ENCODE measurements at places on chromosomes 5 and 9.

- no peak for DNase-seq
These were observed 4.6 kb downstream of the SNCAIP start for GRCh38 chr5:122316656-122317055.

DNA sequence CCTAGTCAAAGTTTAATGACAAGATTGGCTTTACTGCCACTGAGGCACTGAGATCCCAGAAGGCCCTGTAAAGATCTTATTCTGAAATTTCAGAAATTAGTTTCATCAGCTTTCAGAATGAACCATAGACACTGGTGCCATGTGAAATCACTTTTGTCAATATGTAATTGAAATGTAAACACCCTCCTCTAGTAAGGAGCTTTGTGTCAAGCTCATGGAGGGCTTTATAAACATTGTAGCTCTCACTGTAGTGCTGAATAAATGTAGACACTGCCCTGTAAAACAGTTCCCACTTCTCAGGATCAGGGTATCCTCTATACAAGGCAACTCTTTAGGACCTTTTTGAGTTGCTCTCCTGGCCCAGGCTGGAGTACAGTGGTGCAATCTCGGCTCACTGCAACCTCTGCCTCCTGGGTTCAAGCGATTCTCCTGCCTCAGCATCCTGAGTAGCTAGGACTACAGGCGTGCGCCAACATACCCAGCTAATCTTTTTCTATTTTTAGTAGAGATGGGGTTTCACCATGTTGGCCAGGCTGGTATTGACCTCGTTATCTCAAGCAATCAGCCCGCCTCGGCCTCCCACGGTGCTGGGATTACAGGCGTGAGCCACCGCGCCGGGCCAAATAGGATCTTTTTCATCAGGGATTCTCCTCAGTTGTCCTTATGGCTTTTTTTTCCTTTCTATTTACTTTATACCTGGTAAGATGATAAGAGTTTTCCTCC is 1823.9 kb upstream of the CDH9 start:
- peak; percentile 88 for DNase-seq

DNA sequence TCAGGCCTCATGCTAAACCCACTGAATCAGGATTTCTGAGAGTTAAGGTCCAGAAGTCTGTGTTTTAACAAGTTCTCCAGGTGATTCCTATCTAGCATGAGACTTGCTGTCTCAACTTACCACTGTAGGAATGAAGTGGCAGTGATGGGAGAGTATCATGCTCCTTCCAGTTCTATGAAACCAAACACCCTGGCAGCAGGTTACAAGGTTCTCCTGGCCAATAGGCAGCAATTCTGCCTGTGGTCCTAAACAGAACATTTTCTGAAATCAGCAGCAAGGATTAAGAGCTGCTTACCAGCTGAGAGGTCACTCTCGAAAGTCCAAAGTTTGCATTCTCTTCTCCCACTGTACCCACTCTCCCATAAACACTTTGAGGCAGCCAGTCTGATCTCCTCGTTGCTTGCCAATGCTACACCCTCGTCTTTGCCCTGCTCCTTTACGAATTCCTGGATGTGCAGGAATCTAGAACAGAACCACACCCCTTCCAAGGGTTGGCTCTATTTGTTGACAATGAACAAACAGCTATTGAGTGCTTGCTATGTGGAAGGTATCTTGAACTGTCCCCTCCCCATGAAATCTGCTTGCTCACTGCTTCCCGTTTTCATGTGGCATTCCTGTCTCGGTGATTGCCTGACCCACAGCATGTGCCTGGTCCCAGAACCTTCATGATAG is 100.5 kb downstream of the TMEM174 start:
- peak; percentile 16 for DNase-seq

GRCh38 chr9:111874500-111874899 is 22.1 kb upstream of the UGCG start:
- DNase-seq = no peak

DNA sequence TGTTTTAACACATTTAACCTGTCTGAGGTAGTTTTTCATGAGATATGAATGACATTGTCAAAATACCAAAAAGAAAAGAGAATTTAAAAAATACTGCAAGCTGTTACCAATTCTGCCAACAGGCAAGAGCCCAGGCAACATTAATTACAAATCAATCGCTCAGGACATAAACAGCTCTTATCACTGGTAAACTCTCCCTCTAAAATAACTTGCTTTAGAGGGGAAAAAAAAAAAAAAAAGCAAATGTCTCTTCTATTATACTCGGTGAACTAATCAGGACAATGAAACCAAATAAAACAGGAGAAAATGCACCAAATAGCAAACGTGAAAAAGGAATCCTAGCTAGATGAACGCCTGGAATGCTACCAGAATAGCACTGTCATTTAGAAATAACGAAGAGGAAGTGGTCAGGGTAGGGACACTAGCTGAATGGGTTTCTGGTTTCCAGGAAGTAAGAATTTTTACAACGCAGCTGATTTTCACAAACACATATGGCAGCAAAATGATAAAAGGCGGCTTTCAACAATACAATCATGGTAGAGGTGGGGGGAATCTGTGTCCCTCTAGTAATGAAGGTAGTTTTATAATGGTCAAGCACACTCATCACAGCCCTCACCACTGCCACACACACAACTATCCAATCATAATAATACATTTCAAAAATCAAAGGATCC is 94.9 kb downstream of the DENND1A start:
- DNase-seq = no peak

DNA sequence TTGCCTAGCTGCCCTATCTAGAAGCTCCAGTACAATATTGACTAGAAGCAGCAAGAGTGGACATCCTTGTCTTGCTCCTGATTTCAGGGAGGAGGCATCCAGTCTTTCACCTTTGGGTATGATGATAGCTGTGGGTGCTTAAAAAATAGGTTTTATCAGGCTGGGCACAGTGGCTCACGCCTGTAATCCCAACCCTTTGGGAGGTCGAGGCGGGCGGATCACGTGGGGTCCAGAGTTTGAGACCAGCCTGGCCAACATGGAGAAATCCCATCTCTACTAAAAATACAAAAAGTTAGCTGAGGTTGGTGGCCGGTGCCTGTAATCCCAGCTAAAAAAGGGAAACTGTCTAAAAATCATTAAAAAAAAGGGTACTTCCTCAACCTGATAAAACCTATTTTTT is 2.0 kb upstream of the CAMSAP1 start:
- no peak for DNase-seq

DNA sequence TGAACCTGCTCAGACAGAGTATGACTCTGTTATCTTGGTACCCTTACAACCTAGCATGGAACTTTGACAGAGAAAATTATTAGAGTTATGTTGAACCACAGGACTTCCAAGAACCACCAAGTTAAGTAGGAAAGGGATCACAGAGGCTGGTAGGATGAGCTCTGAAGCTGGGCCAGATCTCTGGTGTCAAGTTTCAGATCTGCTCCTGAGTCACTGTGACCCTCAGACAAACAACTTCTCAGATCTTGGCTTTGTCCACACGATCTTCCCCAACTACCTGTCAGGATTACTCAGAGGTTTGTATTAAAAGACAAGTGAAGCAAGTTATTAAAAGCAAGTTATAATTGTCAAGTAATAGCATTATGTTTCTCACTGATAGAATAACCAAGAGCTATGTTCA is 189.0 kb downstream of the SEC61B start:
- DNase-seq = no peak

GRCh38 chr5:110809006-110809405 is 70.2 kb downstream of the SLC25A46 start:
- DNase-seq = no peak

DNA sequence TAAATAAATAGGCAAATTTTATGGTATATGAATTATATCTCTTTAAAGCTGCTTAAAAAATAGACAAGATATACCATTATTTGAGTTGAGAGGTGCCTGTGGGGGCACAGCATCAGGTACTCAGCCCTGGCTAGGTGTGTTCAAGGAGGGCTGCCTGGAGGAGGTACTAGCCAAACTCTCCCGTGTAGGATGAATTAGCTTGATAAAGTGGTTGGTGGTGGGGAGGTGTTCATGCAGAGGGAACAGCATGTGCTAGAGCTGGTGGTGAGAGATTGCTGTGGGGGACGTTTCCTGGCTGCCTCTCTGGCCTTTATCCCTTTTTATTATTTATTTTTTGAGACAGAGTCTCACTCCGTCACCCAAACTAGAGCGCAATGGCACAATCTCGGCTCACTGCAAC is 23.2 kb upstream of the NCS1 start:
- no peak for DNase-seq

DNA sequence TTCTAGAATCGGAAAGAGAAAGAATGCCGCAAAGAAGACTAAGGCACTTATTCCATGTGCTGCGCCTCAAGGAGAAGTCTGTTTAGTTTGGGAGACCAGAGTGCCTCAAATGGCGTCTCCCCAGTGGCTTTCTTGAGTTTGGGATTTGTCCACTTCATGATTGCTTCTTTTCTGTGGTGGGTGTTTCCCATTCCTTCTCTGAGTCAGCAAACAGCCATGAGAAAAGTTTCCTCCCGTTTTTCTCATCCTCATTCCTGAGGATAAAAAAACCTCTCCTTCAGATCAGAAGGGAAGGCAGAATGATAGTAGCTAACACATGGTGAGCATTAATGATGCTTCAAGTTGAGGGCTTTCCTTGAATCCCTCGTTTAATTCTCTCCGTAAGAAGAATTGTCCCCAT is 275.9 kb upstream of the WWC1 start:
- DNase-seq = no peak

GRCh38 chr5:151611127-151611775 is 20.1 kb upstream of the FAT2 start:
- no peak for DNase-seq

DNA sequence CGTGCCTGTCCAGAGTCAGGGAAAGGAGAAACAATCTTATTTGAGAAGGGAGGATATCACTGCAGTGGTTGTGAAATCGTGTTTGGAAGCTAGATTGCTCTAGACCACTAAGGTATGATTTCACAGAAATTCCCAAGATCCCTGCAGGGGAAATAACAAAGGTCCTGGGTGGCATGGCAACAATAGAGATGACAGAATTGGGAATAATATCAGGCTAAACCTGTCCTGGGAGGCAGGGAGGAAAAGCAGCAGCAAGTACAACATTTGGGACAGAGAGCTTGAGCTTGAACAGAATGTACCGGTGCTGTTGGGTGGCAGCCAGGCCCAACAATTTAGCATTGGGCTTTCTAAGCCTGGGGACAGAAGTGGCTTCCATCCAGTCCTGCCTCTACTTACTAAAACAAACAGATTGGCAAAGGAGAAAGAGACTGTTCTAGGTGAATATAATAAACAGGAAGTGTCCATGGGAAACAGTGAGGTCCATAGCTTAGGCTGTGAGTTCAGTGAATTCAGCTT is 17.0 kb upstream of the ARHGAP26 start:
- no peak for DNase-seq

DNA sequence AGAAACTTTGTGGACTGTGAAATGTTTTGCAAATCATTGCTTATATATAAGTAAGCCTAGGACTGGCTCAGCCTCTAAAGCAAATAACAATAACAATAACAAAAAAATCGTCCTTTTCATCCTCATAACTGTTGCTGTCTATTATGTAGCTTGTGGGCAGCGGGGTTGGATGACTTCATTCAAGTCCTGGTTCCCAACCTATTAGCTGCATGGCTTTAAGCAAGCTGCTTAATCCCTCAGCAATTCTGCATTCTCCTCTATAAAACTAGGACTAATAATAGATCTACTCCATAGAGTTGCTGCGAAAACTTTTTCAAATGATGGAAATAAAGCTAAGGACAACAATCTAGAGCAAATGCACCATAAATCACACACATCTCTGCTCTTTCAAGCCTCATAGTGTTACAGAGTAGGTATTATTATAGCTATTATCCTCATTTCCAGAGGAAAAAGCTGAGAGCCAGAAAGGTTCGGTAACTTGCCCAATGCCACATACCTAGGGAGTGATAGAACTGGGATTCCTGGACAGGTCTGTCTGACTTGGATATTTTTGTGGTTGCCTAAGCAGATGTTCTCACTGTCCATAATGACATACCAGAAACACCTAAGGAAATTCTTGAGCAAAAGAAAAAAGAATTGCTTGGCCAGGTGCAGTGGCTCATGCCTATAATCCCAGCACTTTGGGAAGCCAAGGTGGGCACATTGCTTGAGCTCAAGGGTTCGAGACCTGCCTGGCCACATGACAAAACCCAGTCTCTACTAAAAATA is 98.8 kb upstream of the ADRA1B start:
- no peak for DNase-seq

DNA sequence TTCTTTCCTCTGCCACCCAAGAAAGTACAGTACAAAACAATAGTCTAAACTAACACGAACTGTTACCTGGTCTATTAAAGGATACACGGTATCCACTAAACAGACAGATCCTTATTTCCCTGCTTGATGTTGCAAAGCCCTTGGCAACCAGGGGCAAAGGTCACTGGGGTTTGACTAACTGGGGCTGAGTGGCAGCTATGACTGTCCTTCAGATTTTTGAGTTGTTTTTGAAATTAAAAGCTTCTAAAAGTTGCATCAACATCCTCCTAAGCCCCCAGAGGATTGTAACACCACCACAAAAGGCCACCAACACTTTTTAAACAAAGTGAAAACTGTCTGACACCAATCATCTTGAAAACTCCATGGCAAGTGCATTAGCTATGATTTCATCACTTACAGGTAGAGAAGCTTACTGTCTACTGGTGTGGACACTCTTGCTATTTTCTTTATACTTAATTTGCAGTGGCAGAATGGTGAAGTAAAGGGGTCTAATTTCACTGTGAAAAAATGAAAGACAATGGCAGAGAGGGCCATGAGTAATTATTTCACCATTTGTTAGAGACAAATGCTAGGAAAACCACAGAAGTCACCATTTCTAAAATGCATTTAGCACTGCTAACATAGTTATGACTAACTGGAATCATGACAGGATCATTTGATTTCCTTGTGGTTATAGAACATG is 292.4 kb downstream of the EFNA5 start:
- DNase-seq = no peak

GRCh38 chr9:13974891-13975290 is 339.1 kb downstream of the NFIB start:
- DNase-seq = no peak
